Stimulated activated CD4-positive, alpha-beta T cell treated with anti-CD3 and anti-CD28 coated beads, TNF-alpha, amount 100 ng/mL, for 24 hours (primary cell): ENCODE measurements at places on chromosomes 2 and 18.

DNA sequence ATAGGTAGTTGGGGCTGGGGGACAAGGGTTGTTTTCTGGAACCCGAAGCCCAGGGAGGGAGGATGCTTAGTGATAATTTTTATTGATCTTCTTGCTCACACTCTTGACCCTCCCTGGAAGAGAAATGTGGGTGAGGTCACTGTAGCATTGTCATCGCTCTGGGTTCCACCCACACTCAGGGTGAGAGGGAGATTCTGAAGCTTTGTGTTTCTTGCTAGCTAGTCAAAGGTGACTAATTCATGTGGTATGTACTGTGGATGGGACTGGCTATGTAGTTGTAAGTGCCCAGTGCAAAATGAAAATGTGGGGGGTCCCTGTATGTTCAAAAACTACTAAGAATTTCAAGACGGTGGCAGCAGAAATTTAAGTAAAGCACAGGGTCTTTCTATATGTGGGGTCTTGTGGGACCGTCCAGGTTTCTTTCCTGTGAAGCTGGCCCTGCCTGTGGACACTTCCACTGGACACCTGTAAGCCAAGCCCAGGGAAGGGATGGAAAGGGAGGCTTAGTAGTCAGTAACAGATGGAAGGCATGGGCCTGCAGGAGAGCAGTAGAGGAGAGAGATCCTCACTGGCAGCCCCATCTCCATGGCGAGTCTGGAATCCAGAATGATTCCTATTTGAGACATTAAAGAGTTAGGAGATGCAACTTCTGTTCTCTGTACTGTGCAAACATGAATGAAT, 35.0 kb downstream of the TSN start:
- no peak for DNase-seq

DNA sequence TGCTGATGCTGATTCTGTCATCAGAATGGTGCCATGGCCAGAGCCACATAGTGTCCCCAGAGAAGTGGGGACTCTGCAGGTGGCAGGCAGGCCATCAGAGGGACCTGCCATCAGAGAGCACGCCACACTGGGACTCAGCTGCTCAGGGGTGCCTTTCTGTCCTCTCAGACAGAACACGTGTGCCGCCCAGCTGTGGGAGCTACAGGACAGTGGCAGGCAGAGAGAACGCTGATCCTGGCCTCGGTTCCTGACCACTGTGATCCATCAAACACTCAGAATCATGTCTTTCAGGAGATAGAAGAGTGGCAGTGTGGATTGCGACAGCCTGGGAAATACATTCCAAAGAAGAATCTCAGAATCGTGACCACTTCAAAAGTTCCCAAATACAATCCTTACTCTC, 497.2 kb upstream of the SALL3 start:
- no peak for DNase-seq

- DNase-seq: peak; percentile 84
Observed at GRCh38 chr2:27322766-27323595, at the start of gene MPV17. MPV17 (minus strand) TSS chr2:27323097; CDS start chr2:27322517, 580 bp downstream.

GRCh38 chr18:79490626-79491041, 94.9 kb downstream of the NFATC1 start:
- no peak for DNase-seq
